ENCODE measurements at places on chromosomes 3 and 15. TPM values are rescaled to one million over a fixed set of nuclear protein-coding genes. Genes with fewer than 3 reads are reported as not detected.

Gene ACKR4
- total RNA-seq, result 6.8 TPM

Gene RETNLB
- total RNA-seq, result not detected

Gene KCNMB2
- total RNA-seq, result not detected

Gene MST1R
- 0.96 TPM for total RNA-seq

Gene ZNF502
- total RNA-seq, result 4.0 TPM

Gene MAP1A
- 39.5 TPM for total RNA-seq

Gene CLRN1
- total RNA-seq, result not detected

Gene KLHL6
- under 0.01 TPM for total RNA-seq

Gene SCN11A
- not detected for total RNA-seq

Gene GOLGA8J
- total RNA-seq, result 0.28 TPM

Gene A4GNT
- total RNA-seq, result not detected

Gene LRRC34
- 2.9 TPM for total RNA-seq

Gene DUOXA2
- total RNA-seq, result not detected

Gene TYRO3
- 3.4 TPM for total RNA-seq

Gene WWTR1
- total RNA-seq, result 24.0 TPM

Gene NRG4
- 0.56 TPM for total RNA-seq

Gene GOLGA6B
- not detected for total RNA-seq

Gene ZCWPW2
- total RNA-seq, result 0.38 TPM

Gene MAP3K13
- 23.0 TPM for total RNA-seq

Gene CD96
- under 0.01 TPM for total RNA-seq

Gene HCLS1
- 1.7 TPM for total RNA-seq

Gene TMEM212
- total RNA-seq, result not detected

Gene CCDC12
- 17.2 TPM for total RNA-seq

Gene RPP25
- total RNA-seq, result 13.4 TPM

Gene NMB
- total RNA-seq, result 7.3 TPM

Gene LIPH
- 2.3 TPM for total RNA-seq

Gene GNAT1
- not detected for total RNA-seq

Gene IL5RA
- total RNA-seq, result not detected

Gene COPS2
- 60.0 TPM for total RNA-seq

Gene CCDC9B
- total RNA-seq, result 18.0 TPM

Gene CLSTN2
- total RNA-seq, result 1.3 TPM

Gene HYAL3
- 6.8 TPM for total RNA-seq

Gene PRSS50
- total RNA-seq, result not detected

Gene SLCO2A1
- total RNA-seq, result under 0.01 TPM

Gene CPA3
- total RNA-seq, result not detected

Gene ITGB5
- total RNA-seq, result 274 TPM

Measured in regular cardiac myocyte (primary cell).